Frontal cortex (tissue), 4 donors: ENCODE measurements at places on chromosomes 11 and 22. TPM values are rescaled to one million over a fixed set of nuclear protein-coding genes. Genes with fewer than 3 reads are reported as not detected.

- DNase-seq = no peak
Observed at GRCh38 chr11:79466411-79466810, 25.6 kb upstream of the TENM4 start.

- no peak for DNase-seq
Observed at GRCh38 chr11:81602508-81602907, 1131.2 kb downstream of the FAM181B start.

DNA sequence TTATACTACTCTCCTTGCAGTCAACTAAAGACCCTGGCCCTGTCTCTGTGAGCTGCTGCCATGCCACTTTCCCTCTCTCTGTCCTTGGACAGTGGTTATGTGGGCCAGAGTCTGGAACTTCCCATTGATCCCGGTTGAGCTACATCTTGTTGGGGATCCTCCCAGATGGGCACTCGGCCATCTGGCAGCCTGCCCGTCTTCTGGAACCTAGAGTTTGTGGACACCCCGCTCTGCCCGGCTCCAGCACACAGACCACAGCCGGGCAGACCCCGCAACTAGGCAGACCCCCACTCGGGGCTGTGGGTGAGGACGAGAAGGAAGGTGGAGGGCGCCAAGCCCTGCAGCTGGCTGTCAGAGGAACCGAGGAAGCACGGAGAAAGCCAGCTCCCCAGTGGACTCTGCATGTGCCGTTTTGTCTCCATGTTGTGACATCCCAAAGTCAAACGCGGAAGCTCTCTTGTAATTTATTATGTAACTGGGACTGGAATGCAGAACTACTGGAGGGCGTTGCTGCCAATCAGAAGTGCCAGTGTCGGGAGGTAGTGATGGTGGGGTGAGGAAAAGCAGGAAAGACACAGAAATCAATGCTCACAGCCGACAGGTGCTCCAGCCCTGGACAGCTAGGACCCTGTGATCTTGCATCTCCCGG lies 207.7 kb downstream of the CEP164 start:
- peak; percentile 41 for DNase-seq

MYOD1 gene
- not detected for total RNA-seq

DNA sequence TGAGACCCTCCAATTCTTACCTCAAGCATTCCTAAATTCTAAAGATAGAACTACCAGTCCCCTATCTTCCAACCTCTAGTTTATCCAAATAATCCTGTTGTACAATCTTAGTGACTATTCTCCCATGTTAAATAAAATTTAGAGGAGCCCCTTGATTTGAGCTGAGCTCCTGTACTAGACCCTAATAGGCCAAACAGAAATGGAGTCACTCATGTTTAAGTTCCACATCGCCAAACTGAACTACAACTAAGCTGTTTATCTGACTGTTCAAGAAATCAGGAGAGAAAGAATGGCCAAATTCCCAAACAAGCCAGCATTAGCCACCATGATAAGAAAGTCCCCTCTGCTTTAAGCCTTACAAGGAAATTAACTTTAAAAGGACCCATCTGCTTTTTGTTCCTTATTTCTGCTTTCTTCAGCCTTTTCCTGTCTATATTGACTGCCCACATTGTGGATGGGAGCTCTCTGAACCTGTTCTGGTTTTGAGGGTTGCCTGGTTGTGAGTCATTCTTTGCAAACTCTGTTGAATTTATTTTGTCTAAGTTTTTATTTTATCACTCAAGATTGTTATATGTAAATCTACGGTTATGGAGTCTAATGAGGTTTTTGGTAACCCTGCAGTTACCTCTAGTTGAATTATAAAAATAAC lies 90.4 kb downstream of the TTC28 start:
- DNase-seq = no peak

DNA sequence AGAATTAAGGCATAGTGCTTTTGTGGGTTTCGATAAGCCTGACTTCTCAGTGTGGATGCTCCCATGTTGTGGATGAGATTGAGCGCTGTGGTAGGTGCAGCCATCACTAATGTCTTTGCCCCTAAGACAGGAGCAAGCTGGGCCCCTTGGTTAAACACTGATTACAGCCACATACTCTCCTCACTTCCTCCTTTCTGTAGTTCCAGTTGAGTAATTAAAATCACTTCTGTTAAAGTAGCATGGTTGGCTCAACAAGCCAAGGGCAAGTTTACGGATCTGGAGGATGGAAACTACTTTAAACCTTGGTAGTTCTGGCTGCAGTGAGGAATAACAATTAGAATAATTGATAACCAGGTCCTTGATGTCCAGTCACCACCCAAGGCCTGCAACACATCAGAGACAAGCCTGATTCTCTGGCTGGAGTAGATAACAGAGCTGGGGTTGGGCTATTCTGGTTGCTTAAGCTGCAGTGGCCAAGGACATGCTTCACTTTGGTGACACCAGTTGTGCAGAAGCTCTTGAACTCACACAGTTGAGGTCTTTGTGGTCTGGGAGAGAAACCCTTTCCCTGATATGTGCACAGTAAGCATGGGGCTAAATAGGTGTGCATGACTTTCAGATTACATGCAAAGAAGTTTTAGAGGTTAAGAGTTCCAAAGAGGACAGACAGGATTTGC lies 81.3 kb downstream of the KIRREL3 start:
- no peak for DNase-seq

SLCO2B1 gene
- 5.7 TPM for total RNA-seq

GRCh38 chr11:60263402-60263801 lies 17.1 kb upstream of the MS4A4A start:
- DNase-seq = no peak

NCF4 gene
- total RNA-seq = 2.0 TPM

DNA sequence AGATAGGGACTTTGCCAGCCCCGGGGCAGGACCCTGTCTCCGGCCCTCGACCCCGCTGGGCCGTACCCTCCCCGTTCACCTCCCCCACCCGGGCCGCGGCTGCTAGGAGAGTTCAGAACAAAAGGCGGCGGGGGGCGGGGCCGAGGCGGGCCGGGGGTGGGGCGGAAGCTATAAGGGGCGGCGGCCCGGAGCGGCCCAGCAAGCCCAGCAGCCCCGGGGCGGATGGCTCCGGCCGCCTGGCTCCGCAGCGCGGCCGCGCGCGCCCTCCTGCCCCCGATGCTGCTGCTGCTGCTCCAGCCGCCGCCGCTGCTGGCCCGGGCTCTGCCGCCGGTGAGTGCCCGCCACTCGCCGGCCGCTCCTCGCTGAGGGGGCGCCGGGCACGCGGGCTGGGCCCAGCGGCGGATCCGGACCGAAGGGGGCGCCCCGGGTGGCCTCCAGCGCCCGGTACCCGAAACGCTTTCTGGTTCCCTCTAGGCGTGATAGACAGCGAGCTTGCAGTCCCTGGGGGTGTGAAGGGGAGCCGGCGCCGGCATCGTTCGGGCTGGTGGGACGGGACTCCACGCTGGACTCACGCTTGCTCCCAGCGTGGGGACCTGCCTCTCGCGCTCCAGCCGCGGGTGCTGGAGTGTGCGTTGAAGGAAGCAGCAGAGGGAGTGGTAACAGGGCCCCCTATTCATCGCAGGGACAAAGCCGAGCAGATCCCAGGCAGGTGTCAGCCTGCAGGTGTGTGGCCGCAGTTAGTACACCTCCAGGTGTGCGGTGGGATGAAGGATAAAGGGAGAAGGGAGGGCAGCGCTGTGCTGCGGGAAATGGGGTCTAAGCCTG lies at the start of gene MMP11:
Gene MMP11, plus strand, starts transcription at position 201 of the 825 bp plus-strand sequence. Its CDS starts 22 bp downstream, at position 223.
- DNase-seq = peak; percentile 67

RAB38 gene
- under 0.01 TPM for total RNA-seq

- DNase-seq = no peak
Observed at GRCh38 chr11:75813124-75813523, 1.9 kb upstream of the UVRAG start.

GRCh38 chr22:20549232-20549841 lies 41.9 kb downstream of the MED15 start:
- no peak for DNase-seq

DNA sequence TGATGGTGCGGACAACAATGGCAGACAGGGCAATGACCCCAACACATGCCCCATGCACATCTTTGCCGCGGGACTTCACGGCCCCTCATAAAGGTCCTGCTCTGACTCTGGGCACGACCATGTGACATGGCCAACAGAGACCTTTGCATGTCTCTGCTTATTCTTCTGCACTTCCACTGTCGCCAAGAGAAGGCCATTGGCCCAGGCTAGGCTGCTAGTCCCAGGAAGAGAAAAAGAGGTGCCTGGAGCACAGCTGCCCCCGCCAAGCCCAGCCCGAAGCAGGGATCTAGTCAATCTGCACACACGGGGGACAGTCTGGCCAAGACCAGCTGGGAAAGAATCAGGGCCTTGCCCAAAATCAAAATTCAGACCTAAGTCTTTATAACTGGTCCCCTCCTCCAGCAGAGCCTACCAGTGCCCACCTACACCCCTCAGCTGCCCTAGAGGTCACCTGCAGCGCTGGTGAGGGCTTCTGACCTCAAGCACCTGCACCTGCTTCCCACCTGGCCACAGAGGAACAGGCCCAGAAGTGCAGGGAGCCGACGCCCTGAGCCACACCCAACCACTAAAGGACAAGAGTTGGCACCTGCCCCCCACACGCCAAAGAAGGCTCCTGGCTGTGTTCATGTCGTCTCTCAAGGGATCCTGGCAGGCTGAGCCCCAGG lies 8.1 kb downstream of the SULT4A1 start:
- no peak for DNase-seq

SCO2 gene
- total RNA-seq = 0.82 TPM

SAA4 gene
- not detected for total RNA-seq

GRCh38 chr22:43088984-43089717 lies at the start of gene TTLL1:
TTLL1 (minus strand) TSS chr22:43089391; CDS start chr22:43075586, 13,805 bp downstream.
- DNase-seq = peak; percentile 86

- no peak for DNase-seq
Observed at GRCh38 chr11:8021920-8022319, 34.8 kb downstream of the EIF3F start.

- DNase-seq = no peak
Observed at GRCh38 chr22:22111267-22111751, 128.7 kb upstream of the TOP3B start.

TRIM49 gene
- under 0.01 TPM for total RNA-seq

DNA sequence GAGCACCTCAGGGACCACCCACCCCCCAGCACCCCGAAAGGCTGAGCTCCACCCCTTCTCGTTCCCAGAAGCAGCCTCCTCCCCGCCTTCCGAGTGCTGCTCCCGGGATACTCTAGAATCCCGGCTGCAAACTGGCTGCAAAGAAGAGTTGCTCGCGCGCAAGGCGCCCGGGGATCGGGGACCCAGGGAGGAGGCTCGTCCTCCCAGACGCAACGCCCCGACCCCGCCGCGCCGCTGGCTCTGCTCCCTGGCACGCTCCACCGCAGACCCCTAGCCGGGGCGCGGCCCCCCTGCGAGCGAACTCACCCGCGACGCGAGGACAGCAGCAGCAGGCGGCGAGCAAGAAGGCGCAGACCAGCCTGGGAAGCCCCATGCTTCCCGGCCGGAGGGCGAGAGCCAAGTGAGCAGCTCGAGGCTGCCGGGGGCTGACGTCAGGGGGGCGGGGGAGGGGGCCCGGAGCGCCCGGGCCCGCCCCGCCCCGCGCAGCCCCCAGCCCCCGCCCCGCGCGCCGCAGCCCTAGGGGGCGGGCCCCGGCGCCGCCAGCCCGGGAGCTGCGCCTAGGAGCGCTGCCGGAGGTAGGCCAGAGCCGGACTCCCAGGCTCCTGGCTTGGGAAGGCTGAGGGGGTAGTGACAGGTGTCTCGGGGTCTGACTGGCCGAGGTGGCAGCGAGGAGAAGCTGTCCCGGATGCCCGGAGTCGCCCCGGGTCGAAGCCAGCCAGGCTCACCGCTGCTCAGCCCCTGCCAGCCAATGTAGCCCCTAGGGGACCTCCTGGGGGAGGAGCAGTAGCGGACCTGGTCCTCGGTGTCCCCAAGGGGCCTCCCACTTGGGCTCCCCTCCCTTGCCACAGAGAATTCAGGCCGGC lies at the start of gene MCAM:
Gene MCAM, minus strand, starts transcription at position 402 of the 863 bp plus-strand sequence. Its CDS starts 29 bp downstream, at position 373.
- DNase-seq = peak; percentile 78

MMP1 gene
- not detected for total RNA-seq

OR52I2 gene
- not detected for total RNA-seq

- no peak for DNase-seq
Observed at GRCh38 chr22:48104766-48105165, 1342.3 kb downstream of the TBC1D22A start.

RASD2 gene
- 1.2 TPM for total RNA-seq

- no peak for DNase-seq
Observed at GRCh38 chr22:29806196-29806595, 31.9 kb downstream of the ASCC2 start.

- DNase-seq = peak; percentile 44
Observed at GRCh38 chr11:116499396-116500003, 273.3 kb downstream of the BUD13 start.

DCHS1 gene
- 38.3 TPM for total RNA-seq

DNA sequence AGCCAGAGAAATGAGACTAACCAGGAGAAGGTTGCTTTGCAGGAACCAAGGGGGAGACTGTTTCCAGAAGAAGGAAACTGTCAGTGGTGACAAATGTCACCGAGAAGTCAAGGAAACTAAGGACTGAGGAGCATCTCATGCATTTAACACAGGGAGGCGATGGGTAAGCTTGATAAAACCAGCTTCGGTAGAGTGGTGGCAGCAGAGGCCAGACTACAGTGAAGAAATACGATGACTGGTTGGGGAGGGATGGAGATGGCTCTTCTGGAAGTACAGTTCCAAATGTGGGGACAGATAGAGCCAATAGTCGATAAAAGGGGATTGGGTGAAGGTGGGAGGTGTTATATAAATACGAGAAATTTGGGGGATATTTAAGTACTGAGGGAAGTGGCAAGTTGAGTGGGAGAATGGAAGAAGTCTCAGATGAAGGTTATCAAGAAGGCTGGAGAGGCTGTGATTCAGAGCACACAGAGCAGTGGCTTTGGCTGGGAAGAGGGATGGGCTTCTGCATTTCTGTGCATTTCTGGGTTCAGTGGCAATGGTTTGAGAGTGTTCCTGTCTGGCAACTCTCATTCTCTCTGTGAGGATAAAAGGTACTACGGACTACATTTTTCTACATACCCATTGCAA lies 29.2 kb downstream of the SC5D start:
- peak; percentile 47 for DNase-seq

DNA sequence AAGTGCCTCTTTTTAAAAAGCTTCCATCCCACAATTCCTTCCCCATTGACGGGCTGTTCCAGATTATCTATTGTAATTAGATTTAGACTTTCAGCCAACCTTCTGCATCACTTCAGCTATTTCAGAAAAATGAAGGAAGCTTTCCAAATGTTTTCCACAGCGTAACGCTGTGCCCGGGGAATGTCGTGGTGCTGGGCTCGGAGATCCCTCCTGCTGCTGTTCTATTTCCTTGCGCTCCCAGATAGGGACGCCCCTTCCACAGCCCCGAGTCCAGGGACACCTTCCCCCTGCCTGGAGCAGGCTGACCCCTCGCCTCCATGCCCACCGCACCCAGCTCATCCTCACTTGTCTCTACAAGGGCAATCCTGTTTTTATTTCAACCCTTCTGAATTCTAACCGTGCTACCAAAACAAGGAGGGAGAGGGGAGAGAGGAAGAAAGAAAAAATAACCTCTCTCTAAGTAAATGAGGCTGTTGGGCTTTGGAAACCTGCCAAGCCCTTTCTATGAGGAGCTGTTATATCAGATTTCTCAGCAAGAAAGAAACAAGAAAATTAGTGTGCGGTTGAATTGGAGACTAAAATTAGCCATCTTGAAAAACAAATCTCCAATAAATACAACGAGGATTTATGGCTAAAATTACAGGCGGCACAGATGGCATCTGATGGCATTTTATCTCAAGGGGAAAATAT lies 366.9 kb downstream of the BRD1 start:
- DNase-seq = peak; percentile 38
